ENCODE measurements at places on chromosomes 5 and 9. TPM values are rescaled to one million over a fixed set of nuclear protein-coding genes. Genes with fewer than 3 reads are reported as not detected.

DNA sequence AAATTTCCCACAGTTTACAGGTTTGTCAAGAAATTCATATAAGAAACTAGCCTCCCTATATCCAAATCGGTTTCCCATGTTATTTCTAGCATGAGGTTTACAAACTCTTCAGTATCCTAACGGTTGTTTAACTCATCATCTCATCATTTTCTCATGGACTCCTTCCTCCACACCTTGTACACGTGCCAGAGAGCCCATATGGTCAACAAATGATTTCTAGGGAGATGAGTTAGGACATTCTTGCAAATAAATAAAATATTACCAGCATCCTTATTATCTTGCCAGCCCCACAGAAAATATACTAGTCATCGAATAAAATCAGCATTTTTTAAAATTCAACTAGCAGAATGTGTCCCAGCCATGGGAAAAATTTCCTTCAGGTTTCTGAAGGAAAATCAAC is 285.2 kb downstream of the EBF1 start:
- H3K4me1 ChIP-seq, result no peaks in the 10 kb centered on the region
- no peak overlapping the region for H3K4me3 ChIP-seq
- DNase-seq, result no peak
- no peak overlapping the region for H3K27ac ChIP-seq

- no peaks in the 10 kb centered on the region for H3K4me1 ChIP-seq
- no peak for DNase-seq
- H3K27me3 ChIP-seq, result no peaks in the 10 kb centered on the region
- H3K27ac ChIP-seq, result no peak overlapping the region
- H3K36me3 ChIP-seq, result no peaks in the 10 kb centered on the region
- no peak overlapping the region for H3K4me3 ChIP-seq
These were observed 206.7 kb downstream of the SLC12A2 start for GRCh38 chr5:128290152-128290858.

- no peaks in the 10 kb centered on the region for H3K36me3 ChIP-seq
- peak; percentile 54 for DNase-seq
- no peaks in the 10 kb centered on the region for H3K4me1 ChIP-seq
- no peaks in the 10 kb centered on the region for H3K27me3 ChIP-seq
These were observed 75.8 kb upstream of the SARDH start for GRCh38 chr9:133813749-133814585.

- H3K4me3 ChIP-seq, result no peak overlapping the region
- no peaks in the 10 kb centered on the region for H3K4me1 ChIP-seq
- H3K27me3 ChIP-seq, result no peaks in the 10 kb centered on the region
- no peak overlapping the region for H3K27ac ChIP-seq
- DNase-seq, result no peak
These were observed 85.6 kb downstream of the FBXW11 start for GRCh38 chr5:171920765-171921391.

DNA sequence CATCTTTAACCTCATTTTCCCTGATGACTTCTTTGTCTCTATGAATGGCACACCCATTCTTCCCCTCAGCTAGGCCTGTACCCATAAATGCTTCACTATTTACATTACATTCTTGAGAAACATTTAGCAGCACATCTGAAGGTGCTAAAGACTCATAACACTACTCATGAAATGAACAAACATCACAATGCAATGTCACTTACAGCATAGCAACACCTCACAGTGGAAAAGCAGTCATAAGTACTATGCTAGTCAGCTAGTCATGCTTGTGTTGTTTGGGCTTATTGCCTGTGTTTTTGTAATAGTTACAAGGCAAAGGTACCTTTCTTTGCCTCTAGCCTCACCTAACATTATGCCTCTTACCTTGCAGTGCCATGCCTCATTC is 228.9 kb downstream of the KIAA0825 start:
- H3K27ac ChIP-seq, result no peak overlapping the region
- H3K36me3 ChIP-seq, result no peaks in the 10 kb centered on the region
- no peaks in the 10 kb centered on the region for H3K27me3 ChIP-seq

DNA sequence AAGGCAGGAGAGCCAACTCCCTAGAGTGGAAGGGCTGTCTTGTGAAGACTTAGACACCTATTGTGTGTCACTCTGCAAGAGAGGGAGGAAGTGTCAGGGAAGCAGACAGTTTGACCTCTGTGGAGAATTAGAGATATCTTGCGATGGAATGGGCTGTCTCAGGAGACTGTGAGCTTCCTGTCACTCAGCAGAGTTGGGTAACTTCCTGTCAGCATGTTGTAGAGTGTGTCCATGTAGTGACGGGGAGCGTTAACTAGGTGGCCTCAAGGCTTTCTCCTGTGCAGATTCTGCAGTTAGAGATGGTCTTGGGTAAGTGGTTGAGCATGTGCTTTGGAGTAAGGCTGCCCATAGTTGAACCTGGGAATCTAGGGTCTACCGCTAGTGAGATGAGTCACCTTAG is 136.5 kb downstream of the KIF4B start:
- H3K36me3 ChIP-seq, result no peaks in the 10 kb centered on the region
- peaks cover 3% of the 10 kb centered on the region for H3K27me3 ChIP-seq
- peaks cover 4% of the 10 kb centered on the region for H3K4me1 ChIP-seq
- H3K4me3 ChIP-seq, result no peak overlapping the region
- DNase-seq, result no peak
- H3K27ac ChIP-seq, result no peak overlapping the region

DNA sequence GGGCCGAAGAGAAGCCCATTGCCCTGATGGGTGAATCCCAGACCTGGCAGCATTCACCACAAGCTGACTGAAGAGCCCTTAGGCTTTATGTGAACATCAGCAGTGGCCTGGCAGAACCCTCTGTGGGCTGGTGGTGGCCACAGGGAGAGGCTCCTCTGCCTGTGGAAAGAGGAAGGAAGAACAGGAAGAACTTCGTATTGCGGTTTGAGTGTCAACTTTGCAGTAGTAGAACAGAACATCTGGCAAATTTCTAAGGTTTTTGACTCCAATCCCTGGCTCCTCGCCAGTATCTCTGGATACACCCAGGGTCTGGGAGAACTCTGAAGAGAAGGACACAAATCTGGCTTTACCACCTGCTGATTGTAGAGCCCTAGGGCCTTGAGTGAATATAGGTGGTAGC is 356.4 kb upstream of the GRAMD2B start:
- no peaks in the 10 kb centered on the region for H3K4me1 ChIP-seq
- no peak overlapping the region for H3K4me3 ChIP-seq
- H3K27me3 ChIP-seq, result no peaks in the 10 kb centered on the region

DNA sequence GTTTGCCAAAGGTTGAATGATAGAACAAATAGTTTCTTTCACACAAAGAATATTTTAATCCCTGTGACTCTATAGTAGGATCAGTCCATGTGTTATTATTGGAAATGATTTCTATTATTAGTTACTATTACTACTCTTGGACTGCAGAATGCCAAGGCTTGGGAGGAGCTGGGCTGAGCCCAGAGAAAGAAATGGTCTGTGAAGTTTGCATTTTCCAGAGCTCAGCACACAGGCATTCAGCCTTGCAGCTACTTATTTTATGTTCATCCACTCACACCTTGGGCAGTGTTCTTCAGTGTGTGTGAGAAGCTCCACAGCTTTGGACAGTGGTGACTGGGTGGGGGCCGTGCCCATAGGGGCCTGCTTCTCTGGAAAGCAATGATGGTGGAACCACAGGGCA is 583.1 kb downstream of the CCDC171 start:
- no peak for DNase-seq
- no peaks in the 10 kb centered on the region for H3K36me3 ChIP-seq

Gene PCDHGA9
- polyA plus RNA-seq, result not detected

Gene CLPTM1L
- 143 TPM for polyA plus RNA-seq

Gene NME5
- polyA plus RNA-seq, result 2.6 TPM

Gene FGF10
- 2.9 TPM for polyA plus RNA-seq
